ENCODE measurements at places on chromosomes 4 and X. TPM values are rescaled to one million over a fixed set of nuclear protein-coding genes. Genes with fewer than 3 reads are reported as not detected.

- DNase-seq: no peak
Measured at GRCh38 chr4:164081801-164082200, 587.3 kb downstream of the TMA16 start.

GRCh38 chr4:151940926-151941617, 180.3 kb upstream of the GATB start:
- no peak for DNase-seq

- no peak for DNase-seq
Measured at GRCh38 chr4:179398414-179398813, 1956.2 kb upstream of the AGA start.

GRCh38 chr4:20253283-20253734, 1.6 kb downstream of the SLIT2 start:
- no peak for DNase-seq

DNA sequence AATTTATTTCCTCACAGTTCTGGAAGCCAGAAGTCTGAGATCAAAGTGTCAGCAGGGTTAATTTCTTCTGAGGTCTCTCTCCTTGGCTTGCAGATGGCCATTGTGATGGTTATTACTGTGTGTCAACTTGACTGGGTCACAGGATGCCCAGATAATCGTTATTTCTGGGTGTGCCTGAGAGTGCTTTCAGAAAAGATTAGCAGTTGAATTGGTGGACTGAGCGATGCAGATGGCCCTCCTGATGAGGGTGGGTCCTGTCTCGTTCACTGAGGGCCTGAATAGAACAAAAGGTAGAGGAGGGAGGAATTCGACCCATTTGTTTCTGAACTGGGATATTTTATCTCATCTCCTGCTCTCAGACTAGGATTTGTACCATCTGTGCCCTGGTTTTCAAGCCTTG, 15.7 kb downstream of the SMIM43 start:
- DNase-seq: no peak

- DNase-seq: no peak
Measured at GRCh38 chr4:145066063-145066501, 31.9 kb downstream of the ANAPC10 start.

- no peak for DNase-seq
Measured at GRCh38 chrX:108437349-108438109, 693 bp downstream of the COL4A6 start.

DNA sequence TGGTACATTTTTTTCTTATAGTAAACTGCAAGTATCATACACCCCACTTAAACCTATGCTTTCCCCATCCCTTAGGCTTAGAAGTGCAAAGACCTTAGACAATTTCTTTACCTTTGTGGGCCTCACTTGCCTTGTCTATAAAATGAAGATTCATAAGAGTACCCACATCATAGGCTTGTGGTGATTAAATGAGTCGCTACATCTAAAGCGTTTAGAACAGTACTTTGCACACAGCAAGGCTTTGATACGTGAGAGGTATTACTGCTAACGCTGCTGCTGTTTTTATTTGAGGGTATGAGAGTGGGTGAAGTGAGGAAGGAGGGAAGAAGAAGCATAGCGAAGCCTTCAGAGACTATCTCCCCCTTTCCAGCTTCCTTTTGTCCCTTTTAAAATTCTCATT, 87.8 kb upstream of the RPS6KA3 start:
- DNase-seq: no peak

DNA sequence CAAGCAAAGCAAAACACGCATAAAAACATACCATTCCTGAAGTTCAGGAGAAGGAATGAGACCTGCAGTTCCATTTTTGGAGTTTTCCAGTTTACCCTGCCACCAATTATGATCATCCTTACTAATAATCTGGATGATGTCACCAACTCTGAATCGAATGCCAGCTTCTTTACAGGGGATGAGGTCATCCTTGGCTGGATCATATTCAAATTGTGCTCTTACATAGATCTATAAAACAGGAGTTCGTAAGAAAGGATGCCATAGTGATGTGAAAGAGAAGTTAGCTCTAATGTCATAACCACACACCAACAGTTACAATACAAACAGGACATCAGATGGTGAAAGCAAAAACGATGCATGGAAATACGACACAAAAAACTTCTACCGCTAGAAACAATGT, 106.5 kb downstream of the NYX start:
- DNase-seq: no peak

- DNase-seq: no peak
Measured at GRCh38 chr4:99657798-99658197, at the start of gene C4orf54. Gene C4orf54 (minus strand): TSS chr4:99657828. CDS start chr4:99654648, 3,180 bp downstream.

- no peak for DNase-seq
Measured at GRCh38 chrX:50799531-50799961, 14.4 kb downstream of the SHROOM4 start.

- no peak for DNase-seq
Measured at GRCh38 chr4:119286377-119287002, 35.4 kb downstream of the FABP2 start.

DNA sequence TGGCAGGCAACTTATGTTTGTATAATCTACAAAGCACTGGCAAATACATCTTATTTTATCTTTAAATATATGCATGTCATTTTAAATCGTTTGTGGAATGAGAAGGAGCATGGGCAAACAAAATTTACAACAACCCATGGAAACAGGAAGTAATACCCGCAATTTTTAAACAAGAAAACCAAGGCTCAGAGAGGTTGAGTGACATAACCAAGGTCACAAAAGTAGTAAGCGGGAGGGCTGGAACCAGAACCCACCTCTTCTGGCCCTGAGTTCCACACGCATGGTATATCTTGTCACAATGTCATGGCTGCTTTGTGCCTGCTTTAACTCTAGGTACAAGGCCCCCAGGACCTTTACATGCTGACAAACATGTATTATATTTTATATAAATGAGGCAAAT, 52.9 kb downstream of the SLC7A11 start:
- no peak for DNase-seq

DNA sequence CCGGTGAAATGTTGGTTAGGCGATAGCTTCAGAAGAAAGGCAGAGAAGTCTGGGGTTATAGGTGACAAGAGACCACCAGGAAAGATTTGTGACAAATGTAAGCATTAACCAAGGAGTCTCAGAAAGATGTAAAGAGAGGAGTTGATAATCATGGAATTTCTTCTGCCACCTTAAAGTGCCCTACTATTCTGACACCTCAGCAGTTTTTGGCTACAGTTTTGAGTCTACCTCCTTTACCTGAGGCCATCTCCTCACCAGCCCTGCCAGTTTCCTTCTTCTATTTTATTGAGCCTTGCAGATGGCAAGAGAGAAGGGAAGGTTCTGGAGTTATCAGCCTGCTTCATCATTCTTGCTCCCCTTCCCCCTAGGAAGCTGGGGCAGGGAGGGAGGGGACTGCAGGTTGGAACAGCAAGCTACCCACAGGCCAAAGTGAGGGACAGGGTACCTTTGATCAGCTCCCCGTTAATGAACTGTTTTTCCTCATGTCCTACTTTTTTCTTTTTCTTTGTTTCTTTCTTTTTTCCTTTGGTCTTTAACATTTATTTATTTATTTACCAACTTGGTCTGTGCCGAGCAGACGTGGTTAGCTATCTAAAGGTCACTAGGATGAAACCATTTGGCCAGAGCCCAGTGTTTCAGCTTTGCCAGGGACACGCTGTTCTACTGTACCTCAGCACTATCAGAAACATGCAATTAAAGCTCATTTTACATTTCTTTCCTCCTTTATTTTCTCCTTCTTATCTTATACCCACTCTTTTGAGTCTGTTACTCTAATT, 438.7 kb upstream of the AR start:
- no peak for DNase-seq

GRCh38 chrX:123206176-123206575, 22.1 kb downstream of the GRIA3 start:
- no peak for DNase-seq

- DNase-seq: no peak
Measured at GRCh38 chrX:154818916-154819770, 13.9 kb upstream of the MPP1 start.

- DNase-seq: peak; percentile 37
Measured at GRCh38 chr4:41611881-41612871, 74.2 kb downstream of the LIMCH1 start.

GRCh38 chr4:37970702-37971101, 10.5 kb downstream of the PTTG2 start:
- DNase-seq: no peak

GRCh38 chrX:134711135-134711921, 53.1 kb upstream of the PLAC1 start:
- no peak for DNase-seq

DNA sequence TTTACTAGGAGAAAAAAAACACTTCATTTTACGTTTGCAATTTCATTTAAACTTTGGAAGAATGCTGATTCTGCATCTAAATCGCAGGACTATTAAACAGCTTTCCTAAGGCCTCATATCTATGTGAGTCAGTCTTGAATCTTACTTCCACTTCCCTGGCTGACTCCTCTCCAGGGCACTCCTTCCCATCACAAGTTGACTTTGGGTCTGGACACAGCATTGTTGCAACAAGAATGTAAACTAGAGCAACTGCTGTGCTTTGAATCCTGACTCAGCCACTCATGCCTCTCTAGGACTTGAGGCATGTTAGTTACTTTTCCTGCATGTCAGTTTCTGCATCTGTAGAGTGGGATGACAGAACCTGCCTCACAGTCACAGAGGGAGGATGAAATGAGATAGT, 413.8 kb downstream of the FAT4 start:
- no peak for DNase-seq

- DNase-seq: no peak
Measured at GRCh38 chr4:186029571-186030398, 39.2 kb upstream of the TLR3 start.

GRCh38 chr4:3397128-3397527, 44.6 kb upstream of the HGFAC start:
- no peak for DNase-seq

GRCh38 chrX:66030505-66031317, 9.2 kb downstream of the VSIG4 start:
- no peak for DNase-seq

DNA sequence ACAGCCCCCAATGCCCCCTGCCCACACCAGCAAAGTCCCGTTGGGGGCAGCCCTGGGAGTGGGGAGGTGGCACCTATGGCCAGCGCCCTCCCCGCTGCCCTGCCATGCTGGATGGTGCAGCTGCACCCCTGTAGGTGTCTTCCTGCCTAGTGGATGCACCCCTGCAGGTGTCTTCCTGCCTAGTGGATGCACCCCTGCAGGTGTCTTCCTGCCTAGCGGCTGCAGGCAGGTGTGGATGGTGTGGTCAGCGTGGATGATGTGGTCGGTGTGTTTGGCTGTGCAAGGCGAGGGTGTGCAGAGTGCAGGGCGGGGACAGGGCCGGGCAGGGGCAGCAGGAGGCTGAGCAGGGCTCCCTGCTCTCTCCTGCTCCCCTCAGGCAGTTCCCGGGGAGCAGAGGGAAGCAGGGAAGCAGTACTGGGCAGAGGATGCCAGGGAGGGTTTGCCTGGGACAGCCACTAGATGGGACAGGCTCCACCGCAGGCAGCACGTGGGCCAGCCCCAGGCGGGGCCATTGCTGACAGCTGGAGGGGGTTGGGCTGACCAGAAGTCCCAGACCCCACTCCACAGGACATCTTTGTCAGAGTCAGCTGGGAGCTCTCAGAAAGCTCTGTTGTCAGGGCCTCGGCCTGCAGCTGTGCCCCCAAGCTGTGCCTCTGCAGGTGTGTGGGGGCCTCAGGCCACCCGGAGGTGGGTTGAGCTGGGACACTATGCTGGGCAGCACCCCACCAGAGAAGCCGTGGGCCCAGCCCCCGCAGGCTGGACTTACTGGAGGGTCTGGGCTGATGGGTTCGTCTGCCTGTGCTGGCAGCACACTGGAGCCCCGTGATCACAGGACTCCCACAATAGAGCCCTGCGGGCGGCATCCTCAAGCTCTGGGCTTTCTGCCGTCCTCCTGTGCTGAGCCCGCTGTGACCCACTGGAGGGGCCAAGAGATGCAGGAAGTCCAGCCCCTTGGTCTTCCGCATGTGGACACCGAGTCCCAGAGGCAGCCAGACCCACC, 23.7 kb downstream of the DOK7 start:
- DNase-seq: no peak

DNA sequence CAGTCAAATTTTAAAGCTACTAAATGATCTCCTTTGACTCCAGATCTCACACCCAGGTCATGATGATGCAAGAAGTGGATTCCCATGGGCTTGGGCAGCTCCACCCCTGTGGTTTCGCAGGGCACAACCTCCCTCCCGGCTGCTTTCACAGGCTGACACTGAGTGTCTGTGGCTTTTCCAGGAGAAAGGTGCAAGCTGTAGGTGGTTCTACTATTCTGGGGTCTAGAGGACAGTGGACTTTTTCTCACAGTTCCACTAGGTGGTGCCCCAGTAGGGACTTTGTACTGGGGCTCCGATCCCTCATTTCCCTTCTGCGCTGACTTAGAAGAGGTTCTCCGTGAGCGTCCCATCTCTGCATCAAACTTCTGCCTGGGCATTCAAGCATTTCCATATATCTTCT, 845.2 kb downstream of the PCDH18 start:
- DNase-seq: no peak

- peak; percentile 23 for DNase-seq
Measured at GRCh38 chrX:29478336-29479069, 736.9 kb upstream of the MAGEB2 start.

DNA sequence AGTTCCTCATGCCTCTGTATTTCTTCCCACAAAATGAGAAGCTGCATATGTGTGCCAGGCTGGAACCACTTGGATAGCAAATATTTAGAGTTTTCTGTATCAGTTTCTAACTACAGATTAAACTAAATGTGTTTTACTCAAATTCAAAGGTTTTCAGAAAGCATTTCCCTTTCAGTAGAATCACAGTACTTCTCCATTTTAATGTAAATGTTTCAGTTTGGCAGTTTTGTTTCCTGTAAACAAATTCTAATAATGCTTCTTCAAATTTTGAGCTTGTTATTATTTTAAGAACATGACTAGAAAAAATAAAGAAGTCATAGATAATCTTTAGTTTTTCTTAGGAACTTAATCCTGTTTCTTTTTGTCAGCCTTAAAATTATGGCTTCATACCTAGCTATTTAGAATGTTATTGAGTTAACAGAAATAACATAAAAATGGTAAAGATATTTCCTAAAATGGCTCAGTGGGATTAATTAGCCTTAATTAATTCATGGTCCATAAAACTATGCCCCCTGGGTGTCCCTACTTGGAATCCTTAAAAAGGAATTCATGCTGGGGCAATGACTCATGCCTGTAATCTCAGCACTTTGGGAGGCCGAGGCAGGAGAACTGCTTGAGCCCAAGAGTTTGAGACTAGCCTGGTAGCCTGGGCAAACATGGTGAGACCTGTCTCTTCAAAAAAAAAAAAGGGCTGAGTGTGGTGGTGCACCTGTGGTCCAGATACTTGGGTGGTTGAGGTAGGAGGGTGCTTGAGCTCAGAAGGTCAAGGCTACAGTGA, 83.8 kb upstream of the GPR34 start:
- no peak for DNase-seq

Gene VCX3A
- total RNA-seq: 0.68 TPM

Gene GPR143
- 2.4 TPM for total RNA-seq

Gene MAGEA1
- total RNA-seq: not detected

Gene SLC2A9
- 0.26 TPM for total RNA-seq

Gene CENPVL1
- 1.3 TPM for total RNA-seq

Gene SFRP2
- 203 TPM for total RNA-seq

Gene PCDH19
- total RNA-seq: 33.3 TPM

Gene ASB9
- 0.28 TPM for total RNA-seq

Gene SASH3
- not detected for total RNA-seq

Gene DOK7
- not detected for total RNA-seq

Gene RNF175
- 25.7 TPM for total RNA-seq

Gene EMCN
- total RNA-seq: not detected

Gene PAGE1
- not detected for total RNA-seq

Gene STK32B
- total RNA-seq: 3.4 TPM

Gene PHOX2B
- 28.4 TPM for total RNA-seq

Gene ENPP6
- not detected for total RNA-seq

Gene CCSER1
- 11.9 TPM for total RNA-seq

Gene KLKB1
- 0.49 TPM for total RNA-seq

Gene USP17L22
- total RNA-seq: not detected

Gene C4orf51
- total RNA-seq: not detected

Gene NPY1R
- total RNA-seq: 0.49 TPM

Gene GIMD1
- not detected for total RNA-seq
